ENCODE measurements at places on chromosomes 13 and 19. TPM values are rescaled to one million over a fixed set of nuclear protein-coding genes. Genes with fewer than 3 reads are reported as not detected.

GRCh38 chr19:51571599-51571998 is 516 bp downstream of the ZNF175 start:
- peak; percentile 20 for DNase-seq

GRCh38 chr19:40136818-40137217 is 46.1 kb upstream of the ZNF780A start:
- no peak for DNase-seq

- no peak for DNase-seq
These were observed 56.4 kb upstream of the GJB6 start for GRCh38 chr13:20288561-20288960.

DNA sequence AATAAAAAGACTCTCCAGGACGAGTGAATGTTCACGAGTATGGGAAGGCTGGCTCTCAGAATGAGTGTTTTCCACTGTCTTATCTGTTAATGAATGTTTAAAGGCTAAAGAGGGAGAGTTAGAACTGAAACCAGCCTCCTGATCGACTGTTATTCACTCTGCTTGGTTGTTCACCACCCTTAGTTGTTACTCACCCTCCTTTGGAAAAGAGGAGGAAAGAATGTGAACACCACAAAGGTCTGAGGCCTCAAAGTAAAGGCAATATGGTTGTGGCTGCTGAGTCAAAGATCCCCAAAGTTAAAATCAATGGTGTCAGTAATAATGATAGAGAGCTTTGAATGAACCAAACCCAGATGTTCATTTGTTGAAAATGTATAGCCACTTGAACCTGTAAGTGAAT is 1793.2 kb upstream of the PCDH20 start:
- DNase-seq = no peak

DNA sequence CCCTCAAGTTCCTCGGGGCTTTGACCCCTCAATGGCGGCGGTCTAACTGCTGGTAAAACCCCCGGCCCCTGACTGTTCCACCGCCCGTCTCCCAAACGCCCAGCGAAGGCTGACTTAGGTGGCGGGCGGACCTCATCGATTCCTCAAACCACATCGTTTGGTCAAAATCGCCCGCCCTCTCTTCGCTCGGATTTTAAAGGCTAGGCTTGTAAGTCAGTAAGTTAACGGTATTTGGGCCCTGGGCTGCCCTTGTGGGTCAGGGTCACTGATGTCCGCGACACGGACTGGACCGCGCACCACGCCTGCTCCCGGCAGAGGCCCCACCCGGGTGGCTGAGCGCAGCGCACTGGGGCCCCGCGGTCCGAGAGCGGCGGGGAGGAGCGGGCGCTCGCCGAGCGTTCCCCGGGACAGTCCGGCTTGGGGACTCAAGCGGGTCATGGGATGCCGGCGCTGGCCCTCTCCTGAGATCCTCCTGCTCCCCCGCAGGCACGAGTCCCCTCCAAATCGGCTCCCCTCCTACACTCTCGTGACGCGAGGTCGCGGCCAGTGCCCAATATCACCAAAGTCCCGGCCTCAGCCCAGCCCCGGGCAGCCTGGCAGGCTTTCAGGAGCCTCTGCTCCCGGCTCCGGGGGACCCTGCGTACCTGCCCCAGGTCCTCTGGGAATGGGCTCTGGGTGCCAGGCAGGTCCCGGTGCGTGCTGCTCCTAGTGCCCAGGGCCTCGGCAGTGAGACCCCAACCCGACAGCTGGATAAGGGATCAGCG is 1.0 kb downstream of the FLT1 start:
- DNase-seq = peak; percentile 28

- DNase-seq = no peak
These were observed 1256.6 kb upstream of the ATXN8OS start for GRCh38 chr13:68851026-68851425.

- DNase-seq = no peak
These were observed 128.8 kb downstream of the GGACT start for GRCh38 chr13:100459747-100460146.

- DNase-seq = peak; percentile 86
These were observed 12.4 kb downstream of the TMEM143 start for GRCh38 chr19:48351341-48351752.

DNA sequence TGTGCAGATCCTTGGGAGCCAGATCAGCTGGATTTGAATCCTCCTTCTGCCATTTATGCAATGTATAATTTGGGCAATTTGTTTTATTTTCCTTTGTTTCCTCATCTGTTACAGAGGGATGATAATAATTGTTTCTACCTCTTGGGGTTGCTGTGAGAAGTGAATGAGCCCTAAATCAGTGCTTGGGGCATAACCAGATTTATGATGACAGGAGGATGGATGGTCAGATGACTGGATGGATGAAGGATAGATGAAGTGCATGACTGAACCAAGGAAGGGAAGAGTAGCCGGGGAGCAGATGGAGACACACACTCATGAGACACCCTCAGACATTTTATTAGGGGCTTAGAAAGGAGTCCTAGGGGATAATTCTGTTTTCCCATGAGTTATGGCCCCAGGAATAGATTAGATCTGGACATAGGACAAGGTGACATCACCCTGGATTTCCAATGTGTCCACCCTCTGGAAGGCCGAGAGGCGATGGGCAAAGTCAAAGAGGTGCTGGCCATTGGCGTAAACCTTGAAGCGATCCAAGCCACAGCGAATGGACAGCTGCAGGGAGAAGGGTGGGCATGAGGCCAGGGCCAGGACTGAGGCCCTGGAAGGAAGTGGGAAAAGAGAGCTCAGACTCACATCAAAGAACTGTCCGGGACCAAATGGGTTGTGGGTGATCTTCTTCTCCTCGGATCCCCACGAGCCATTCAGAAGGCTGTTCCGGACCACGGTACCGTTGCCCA is 11.2 kb downstream of the LGALS4 start:
- no peak for DNase-seq

- DNase-seq = no peak
These were observed 12.8 kb upstream of the CEACAM3 start for GRCh38 chr19:41783612-41784011.

DNA sequence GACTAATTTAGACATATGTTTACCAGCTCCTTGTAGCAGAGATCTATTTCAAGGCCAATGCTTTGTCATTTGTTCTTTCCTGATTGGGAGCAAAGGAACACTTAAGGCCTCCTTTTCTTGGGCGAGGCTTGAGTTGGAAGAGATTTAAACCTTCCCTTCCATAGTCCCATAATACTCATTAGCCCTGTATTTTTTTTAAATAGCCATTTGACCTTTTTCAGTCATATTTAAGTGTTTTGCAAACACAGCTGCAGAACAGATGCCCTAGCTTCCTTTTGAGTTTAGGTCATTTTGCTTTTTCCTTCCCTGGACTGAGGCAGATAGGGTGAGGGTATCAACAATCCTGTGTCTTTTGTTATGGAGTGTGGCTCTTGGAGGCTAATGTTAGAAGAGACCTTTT is 198.3 kb downstream of the NBEA start:
- no peak for DNase-seq

GRCh38 chr19:47506459-47506858 is 8.4 kb downstream of the NAPA start:
- no peak for DNase-seq

- DNase-seq = no peak
These were observed 221.7 kb downstream of the KCNRG start for GRCh38 chr13:50236898-50237318.

ZFP82 gene
- 2.1 TPM for polyA plus RNA-seq

BCKDHA gene
- 30.9 TPM for polyA plus RNA-seq

CBLC gene
- polyA plus RNA-seq = not detected

CYP4F8 gene
- not detected for polyA plus RNA-seq

PTGIR gene
- 2.5 TPM for polyA plus RNA-seq

MYBPC2 gene
- polyA plus RNA-seq = not detected

OR4F17 gene
- not detected for polyA plus RNA-seq

FLT1 gene
- polyA plus RNA-seq = 0.20 TPM

VSTM1 gene
- polyA plus RNA-seq = 0.24 TPM

All from SK-N-SH (cell line).